ENCODE measurements at places on chromosomes 7 and 10. TPM values are rescaled to one million over a fixed set of nuclear protein-coding genes. Genes with fewer than 3 reads are reported as not detected.

DNA sequence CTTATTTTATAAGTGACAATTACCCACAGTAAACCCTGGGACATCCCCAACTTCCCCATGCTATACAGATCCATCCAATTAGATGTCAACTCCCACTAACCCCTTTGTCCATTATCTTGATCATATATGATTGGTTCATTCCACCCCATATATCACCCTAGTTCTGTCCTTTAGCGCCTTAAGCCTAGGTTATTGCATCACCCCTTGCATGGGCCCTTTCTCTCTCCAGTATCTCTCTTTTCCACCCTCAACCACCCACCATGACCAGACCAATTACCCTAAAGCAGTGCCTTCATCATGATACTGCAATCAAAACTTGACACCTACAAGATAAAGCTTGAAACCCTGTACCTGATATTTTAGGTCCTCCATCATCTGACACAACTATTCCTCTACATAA lies 37.9 kb upstream of the GATAD1 start:
- H3K4me1 ChIP-seq = peaks cover 5% of the 10 kb centered on the region
- no peak for DNase-seq
- peaks cover 1% of the 10 kb centered on the region for H3K36me3 ChIP-seq
- no peak overlapping the region for H3K27ac ChIP-seq
- peaks cover 9% of the 10 kb centered on the region for H3K27me3 ChIP-seq
- no peak overlapping the region for H3K4me3 ChIP-seq

DNA sequence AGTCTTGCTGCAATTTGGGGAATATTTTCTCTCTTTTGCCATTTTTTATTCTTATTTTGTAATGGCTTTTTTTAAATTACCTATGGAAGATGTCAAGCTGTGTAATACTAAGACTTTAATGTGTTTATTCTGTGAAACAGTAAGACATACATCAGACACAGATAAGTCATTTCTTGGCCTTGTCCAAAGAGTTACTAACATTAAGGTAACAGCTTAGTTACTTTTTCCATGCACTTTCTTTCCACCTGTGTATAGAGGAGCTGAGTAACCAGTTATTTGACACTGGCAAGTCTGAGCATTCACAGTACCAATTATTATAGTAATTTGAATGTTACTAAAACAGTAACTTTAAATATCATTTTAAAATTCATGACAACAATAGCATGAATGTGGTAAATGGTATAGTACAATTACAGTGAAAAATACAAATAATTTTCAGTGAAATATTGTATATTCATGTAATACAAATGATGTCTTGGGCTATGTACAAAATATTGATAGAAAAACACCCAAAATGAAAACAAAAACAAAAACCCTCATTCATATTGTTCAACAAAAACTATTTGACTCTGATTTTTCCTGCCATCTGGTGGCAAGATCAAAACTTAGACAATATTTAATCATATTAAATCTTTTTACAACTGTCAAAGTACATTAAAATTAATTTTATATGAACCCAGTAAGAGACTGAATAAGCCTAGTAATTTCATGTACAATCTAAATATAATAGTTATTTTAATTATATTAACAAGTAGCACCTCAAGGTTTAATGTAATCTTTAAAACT lies 259.8 kb upstream of the SEMA3A start:
- no peak for DNase-seq
- H3K36me3 ChIP-seq = no peaks in the 10 kb centered on the region
- H3K27ac ChIP-seq = no peak overlapping the region
- no peaks in the 10 kb centered on the region for H3K27me3 ChIP-seq
- H3K4me3 ChIP-seq = no peak overlapping the region

GRCh38 chr7:108138911-108139310 lies 8.8 kb upstream of the LAMB4 start:
- peaks cover 25% of the 10 kb centered on the region for H3K4me1 ChIP-seq
- no peak overlapping the region for H3K4me3 ChIP-seq
- peaks cover 3% of the 10 kb centered on the region for H3K36me3 ChIP-seq

Gene PTF1A
- total RNA-seq = not detected

Gene CTBP2
- 0.16 TPM for total RNA-seq

DNA sequence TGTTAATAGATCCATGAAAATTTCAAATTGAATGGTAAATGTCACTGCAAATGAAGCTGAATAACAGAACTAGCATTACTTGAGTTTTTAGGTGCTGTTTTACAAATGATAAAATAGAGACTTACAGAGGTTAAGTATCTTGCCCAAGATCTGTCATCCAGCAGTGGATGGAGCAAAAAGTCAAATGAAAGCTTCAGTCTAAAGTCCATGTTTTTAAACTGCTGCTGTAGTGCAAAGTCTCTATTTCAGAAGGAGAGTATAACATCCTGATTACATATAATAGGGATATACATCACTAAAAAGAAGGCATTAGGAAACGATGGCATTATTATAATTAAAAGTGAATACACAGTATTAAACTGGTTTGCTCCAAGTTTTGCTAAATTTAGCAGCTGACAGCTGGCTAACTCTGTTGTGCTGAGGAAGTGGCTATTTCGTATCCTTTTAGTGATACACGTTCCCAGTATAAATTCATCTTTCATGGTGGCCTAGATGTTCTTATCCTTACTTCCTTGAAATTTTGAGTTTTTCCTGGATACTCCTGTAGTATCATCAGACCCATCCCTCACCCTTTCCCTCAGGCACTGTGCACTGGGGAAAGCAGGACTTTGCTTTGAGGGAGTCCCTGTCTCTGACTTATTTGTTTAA lies 603.2 kb downstream of the MAGI2 start:
- no peaks in the 10 kb centered on the region for H3K4me1 ChIP-seq
- no peaks in the 10 kb centered on the region for H3K27me3 ChIP-seq
- H3K36me3 ChIP-seq = no peaks in the 10 kb centered on the region

DNA sequence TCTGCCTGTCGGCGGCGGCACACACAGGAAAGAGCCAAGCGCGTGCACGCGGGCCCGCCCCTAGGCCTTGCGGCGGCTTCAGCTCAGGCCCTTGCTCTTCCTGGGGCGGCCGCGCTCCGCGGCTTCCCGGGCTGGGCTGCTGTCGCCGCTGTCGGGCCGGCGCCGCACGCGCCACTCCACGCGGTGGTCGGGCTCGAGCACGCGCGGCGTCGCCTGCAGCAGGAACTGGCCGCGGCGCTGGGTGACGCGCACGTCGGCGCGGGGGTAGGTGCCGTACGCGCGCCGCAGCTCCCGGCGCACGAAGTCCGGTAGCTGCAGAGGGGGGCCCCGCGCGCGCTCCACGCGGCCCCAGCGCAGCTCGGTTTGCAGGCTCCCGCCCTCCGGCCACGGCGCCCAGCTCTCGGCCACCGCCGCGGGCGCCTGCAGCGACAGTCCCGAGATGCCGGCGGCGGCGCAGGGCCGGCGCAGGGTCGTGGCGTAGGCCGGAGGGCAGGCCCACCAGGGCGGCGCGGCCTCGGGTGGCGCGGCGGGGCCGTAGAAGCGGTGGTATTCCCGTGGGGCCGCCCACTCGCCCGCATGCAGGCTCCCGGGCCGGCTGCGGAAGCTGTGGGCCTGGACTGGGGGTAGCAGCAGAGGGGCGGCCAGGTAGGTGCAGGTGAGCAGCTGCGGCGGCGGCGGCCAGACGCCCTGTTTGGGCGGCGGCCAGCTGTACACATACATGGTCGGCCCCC lies 804 bp downstream of the C10orf95 start:
- peak overlapping the region; percentile 98 for H3K4me3 ChIP-seq
- DNase-seq = peak; percentile 97
- H3K27me3 ChIP-seq = no peaks in the 10 kb centered on the region
- peaks cover 29% of the 10 kb centered on the region for H3K4me1 ChIP-seq

Gene TMEM26
- total RNA-seq = not detected

GRCh38 chr7:47583739-47584535 lies 2.0 kb upstream of the TNS3 start:
- no peaks in the 10 kb centered on the region for H3K36me3 ChIP-seq
- no peak overlapping the region for H3K27ac ChIP-seq
- peaks cover 33% of the 10 kb centered on the region for H3K27me3 ChIP-seq
- DNase-seq = no peak
- H3K4me1 ChIP-seq = peaks cover 2% of the 10 kb centered on the region

- H3K27ac ChIP-seq = no peak overlapping the region
- H3K36me3 ChIP-seq = no peaks in the 10 kb centered on the region
- H3K4me3 ChIP-seq = no peak overlapping the region
These were observed 37.0 kb downstream of the RBM20 start for GRCh38 chr10:110681023-110681681.

DNA sequence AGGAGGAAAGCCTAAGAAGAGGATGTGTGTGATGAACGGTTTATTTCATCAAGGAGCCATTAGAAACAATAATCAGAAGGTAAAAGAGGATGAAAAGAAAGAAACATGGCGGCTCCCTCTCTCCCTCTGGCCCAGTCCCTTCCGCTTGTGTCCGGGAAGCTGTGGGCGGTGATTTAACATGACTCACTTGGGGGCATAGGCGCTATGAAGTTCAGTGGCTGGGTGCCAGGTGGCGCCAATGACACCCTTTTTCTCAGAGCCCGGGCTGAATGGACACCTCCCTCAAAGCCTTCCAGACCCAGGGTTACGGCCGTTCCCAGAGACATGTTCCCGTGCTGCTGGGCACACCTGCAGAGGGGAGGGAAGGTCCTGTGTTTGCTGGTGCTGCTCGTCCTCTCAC lies 244.0 kb downstream of the SKAP2 start:
- no peak overlapping the region for H3K4me3 ChIP-seq
- no peaks in the 10 kb centered on the region for H3K36me3 ChIP-seq
- no peak overlapping the region for H3K27ac ChIP-seq
- no peaks in the 10 kb centered on the region for H3K4me1 ChIP-seq

Gene TMEM273
- 36.4 TPM for total RNA-seq

Gene IFIT5
- 9.5 TPM for total RNA-seq

Gene PDLIM1
- total RNA-seq = 3.2 TPM

DNA sequence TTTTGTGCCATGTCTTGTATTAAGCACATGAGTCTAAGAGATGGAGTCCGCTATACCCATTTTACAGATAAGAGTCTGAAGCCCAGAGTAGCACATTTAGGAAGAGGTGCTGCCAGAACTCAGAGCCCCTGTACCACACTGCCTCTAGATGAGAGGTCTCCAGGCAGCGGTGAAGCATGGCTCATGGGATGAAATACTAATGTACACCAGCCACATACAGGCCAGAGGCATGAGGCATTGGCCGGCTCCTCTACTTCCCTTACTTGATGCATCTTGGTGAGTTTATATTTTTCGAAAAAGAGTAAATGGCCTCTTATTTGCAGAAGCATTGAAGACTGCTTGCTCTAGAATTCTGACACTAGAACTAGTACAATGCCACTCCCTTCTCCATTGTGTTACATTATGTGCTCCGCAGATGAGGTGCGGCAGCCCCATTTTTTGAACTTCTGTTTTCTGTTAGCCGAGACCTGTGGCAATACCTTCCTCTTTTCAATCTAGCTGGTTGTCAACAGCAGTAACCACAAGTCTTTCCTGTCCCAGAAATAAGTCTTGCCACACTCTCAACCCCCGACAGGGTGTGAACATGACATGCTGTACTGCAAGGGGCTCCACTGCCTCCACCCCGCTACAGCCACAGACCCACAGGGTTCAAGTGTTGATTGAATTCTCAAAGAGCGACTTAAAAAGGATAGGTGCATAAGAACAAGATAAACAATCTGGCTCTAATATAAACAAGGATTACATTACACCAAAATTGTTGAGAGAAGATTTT lies 145.3 kb downstream of the CELF2 start:
- H3K27me3 ChIP-seq = no peaks in the 10 kb centered on the region
- peak overlapping the region; percentile 96 for H3K27ac ChIP-seq
- peak; percentile 95 for DNase-seq
- peaks cover 47% of the 10 kb centered on the region for H3K4me1 ChIP-seq
- H3K4me3 ChIP-seq = no peak overlapping the region
- H3K36me3 ChIP-seq = peaks cover 13% of the 10 kb centered on the region

DNA sequence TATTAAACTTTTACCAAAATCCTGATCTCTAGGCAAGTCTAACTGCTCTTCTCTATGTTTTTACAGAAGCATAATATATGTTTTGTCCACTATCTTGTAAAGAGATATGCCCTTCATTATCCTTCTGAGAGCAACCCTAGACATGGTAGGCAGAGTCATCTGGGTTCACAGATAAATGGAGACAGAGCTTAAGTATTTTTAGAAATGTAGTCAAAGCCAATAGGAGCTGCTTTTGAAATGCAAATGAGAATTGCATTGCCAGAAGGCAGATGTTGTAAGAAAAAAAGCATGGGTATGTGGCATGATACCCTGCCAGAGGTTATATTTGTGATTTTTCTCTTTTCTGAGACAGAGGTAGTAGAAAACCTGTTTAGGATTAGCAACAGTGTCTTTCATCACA lies 964.8 kb downstream of the SORCS3 start:
- no peaks in the 10 kb centered on the region for H3K4me1 ChIP-seq
- no peak overlapping the region for H3K27ac ChIP-seq
- H3K4me3 ChIP-seq = no peak overlapping the region
- no peak for DNase-seq
- H3K27me3 ChIP-seq = no peaks in the 10 kb centered on the region
- no peaks in the 10 kb centered on the region for H3K36me3 ChIP-seq

- no peak overlapping the region for H3K27ac ChIP-seq
- H3K4me3 ChIP-seq = no peak overlapping the region
- peaks cover 3% of the 10 kb centered on the region for H3K4me1 ChIP-seq
- H3K27me3 ChIP-seq = no peaks in the 10 kb centered on the region
These were observed 42.9 kb downstream of the MKI67 start for GRCh38 chr10:128083191-128083895.

Gene ADAMTS14
- total RNA-seq = 0.33 TPM

Gene SEMA3D
- total RNA-seq = 0.64 TPM

Gene OGDHL
- 0.89 TPM for total RNA-seq

DNA sequence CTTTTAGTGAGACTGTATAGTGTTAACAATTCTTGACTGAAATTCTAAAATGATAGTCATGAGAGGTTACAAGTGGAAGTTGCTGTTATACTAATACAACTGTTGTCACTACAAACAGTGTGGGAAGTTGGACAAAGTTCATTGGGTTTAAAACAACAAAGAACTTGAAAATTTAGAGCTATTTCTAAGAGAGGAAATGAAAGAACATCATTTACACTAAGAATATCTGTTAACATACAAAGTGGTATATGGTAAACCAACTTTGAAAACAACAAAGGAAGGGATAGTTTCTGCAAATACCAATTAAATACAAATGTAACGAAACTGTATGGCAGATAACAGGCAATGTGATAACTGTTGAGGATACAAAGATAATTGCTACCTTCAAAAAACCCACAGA lies 11.6 kb downstream of the MTPN start:
- H3K36me3 ChIP-seq = peaks cover 21% of the 10 kb centered on the region
- no peak for DNase-seq
- H3K4me3 ChIP-seq = no peak overlapping the region

- no peak overlapping the region for H3K4me3 ChIP-seq
- H3K27me3 ChIP-seq = no peaks in the 10 kb centered on the region
- no peak overlapping the region for H3K27ac ChIP-seq
- DNase-seq = peak; percentile 73
These were observed 57.1 kb downstream of the PLPP4 start for GRCh38 chr10:120514035-120514620.

- DNase-seq = no peak
- peaks cover 16% of the 10 kb centered on the region for H3K27me3 ChIP-seq
- H3K36me3 ChIP-seq = no peaks in the 10 kb centered on the region
- no peak overlapping the region for H3K27ac ChIP-seq
- no peaks in the 10 kb centered on the region for H3K4me1 ChIP-seq
- no peak overlapping the region for H3K4me3 ChIP-seq
These were observed 16.5 kb downstream of the CPN1 start for GRCh38 chr10:100065084-100065660.
